Kidney epithelial cell (primary cell): ENCODE measurements at places on chromosomes 5 and 9.

DNA sequence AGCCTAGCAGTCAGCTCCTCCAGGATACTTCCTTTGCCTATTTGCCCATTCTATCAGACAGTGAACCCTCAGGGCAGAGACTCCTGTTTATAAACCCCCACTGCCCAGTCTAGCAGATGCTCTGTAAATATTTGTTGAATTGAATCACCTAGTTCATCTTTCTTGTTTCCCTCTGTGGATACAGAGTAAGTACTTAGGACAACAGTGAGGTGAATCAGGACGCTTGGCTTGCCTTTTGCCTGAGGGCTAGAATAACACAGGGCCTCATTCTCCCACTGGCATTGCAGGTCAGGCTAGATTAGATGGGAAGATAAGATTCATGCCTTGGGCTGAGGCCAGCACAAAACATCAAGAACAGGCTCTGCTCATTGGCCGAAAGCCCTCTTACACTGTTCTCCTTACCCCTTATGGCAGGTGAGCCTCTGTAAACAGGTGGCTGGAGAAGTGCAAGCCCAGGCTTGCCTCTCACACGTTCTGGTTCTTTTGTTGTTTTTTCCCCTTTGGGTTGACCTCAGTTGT, 22.2 kb downstream of the TNFSF8 start:
- peak; percentile 90 for DNase-seq

- DNase-seq, result no peak
Measured at GRCh38 chr5:102782217-102782872, 27.2 kb downstream of the PAM start.

- DNase-seq, result peak; percentile 75
Measured at GRCh38 chr9:76654575-76654974, 109.7 kb upstream of the PCA3 start.

DNA sequence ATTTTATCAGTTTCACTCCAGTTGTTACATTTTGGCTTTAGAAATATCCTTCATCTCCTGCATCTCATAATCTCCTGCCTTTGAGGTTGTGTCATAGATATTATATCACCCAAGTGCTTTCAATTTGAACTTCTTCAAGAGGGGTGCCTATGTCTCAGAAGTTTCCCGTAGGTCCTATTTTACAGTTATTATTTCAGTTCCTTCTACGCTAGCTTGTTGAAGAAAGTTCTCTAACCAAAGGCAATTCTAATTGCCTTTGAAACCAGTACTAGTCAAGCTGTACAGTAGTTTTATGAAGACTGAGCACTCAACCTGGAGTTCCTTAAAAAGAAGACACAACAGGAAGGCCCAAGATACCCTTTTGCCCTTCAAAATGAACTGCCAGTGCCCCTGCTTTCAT, 116.4 kb downstream of the ZCCHC7 start:
- no peak for DNase-seq

GRCh38 chr5:6812800-6813731, 99.8 kb downstream of the TENT4A start:
- DNase-seq, result no peak

- no peak for DNase-seq
Measured at GRCh38 chr5:43837091-43837490, 234.1 kb downstream of the NNT start.

GRCh38 chr5:150485693-150486401, 22.1 kb upstream of the NDST1 start:
- DNase-seq, result no peak

- DNase-seq, result no peak
Measured at GRCh38 chr5:172630482-172630881, 10.6 kb upstream of the NEURL1B start.
